Activated CD8-positive, alpha-beta memory T cell treated with anti-CD3 and anti-CD28 coated beads for 1 hour (primary cell): ENCODE measurements at places on chromosomes 16 and 17.

- DNase-seq, result no peak
Observed at GRCh38 chr16:66036184-66036583, 330.3 kb upstream of the CDH5 start.

DNA sequence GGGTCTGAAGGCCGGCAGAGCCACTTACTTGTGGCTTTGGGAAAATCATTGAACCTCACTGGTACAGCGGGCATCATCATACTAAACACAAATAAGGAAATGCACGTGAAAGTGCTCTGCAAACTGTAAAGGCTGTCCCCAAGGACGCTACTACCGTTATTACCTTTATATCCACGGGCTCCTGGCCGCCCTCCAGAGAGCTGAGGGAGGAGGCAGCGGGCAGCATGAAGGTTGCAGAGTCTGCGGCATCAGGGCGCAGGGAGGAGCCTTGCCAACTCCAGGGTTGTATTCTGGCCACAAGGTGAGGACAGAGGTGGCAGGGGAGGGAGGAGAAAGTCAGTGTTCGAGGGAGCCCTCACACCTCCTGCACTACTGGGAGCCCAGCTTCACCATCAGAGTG is 68.3 kb upstream of the GCSH start:
- no peak for DNase-seq

- no peak for DNase-seq
Observed at GRCh38 chr16:74321356-74321755, 24.7 kb downstream of the PSMD7 start.

DNA sequence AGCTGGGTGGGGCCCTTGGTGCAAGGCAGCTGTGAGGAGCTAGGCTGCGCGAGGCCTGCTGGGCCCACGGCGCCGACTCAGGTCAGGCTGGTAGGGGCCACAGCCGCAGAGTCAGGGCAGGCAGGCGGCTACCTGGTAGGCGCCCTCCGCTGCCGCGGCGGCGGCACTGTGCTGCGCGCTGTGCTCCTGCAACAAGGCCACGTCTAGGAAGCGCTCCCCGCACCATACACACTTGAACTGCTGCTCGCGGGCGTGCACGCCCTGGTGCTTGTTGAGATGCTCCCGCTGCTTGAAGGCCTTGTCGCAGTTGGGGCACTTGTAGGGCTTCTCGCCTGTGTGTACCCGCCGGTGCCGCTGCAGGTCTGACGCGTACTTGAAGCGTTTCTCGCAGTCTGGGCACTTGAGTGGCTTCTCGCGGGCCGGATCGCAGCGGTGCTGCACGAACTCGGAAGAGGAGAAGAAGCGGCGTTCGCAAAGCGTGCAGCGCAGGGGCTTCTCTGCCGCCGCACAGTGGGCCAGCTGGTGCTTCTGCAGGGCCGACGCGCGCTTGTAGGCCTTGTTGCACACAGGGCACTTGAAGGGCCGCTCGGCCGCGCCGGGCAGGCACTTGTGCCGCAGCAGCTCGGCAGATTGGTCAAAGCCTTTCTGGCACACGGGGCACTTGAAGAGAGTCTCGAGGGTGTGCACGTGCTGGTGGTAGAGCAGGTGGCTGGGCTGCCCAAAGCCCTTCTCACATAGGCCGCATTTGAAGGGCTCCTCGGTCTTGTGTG is 3.9 kb downstream of the ZNF319 start:
- no peak for DNase-seq

DNA sequence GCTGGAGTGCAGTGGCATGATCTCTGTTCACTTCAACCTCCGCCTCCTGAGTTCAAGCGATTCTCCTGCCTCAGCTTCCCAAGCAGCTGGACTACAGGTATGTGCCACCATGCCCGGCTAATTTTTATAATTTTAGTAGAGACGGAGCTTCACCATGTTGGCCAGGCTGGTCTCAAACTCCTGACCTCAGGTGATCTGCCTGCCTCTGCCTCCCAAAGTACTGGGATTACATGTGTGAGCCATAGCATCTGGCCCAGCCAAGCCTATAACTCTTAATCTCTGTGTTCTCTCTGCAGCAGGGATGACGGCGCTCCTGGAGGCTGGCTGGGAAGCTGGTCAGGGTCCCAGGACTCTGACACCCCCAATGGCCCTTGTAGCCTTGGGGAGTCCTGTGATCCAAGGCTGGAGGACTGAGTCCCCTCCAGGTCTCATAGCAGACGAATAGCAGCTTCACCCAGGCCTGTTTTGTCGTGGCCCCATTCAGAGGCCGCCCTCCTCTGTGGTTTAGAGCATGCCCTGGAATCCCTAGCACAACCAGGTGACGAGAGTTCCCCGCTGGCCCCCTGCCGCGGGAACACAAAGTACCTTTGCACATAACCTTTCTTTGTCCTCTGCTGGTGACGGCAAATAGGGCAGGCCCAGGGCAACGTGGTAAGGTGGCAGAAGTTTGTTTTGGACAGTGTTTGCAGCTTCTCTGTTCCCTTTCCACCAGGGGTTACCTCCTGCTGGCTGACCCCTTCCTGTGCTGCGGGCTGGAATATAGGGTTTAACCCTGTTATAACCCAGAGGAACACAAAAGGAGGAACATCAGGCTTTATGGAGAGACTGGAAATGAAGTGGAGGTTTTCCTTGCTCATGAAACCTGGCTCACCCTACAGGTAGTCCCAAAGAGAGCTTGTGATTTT is 43.0 kb upstream of the TOB1 start:
- DNase-seq, result no peak

DNA sequence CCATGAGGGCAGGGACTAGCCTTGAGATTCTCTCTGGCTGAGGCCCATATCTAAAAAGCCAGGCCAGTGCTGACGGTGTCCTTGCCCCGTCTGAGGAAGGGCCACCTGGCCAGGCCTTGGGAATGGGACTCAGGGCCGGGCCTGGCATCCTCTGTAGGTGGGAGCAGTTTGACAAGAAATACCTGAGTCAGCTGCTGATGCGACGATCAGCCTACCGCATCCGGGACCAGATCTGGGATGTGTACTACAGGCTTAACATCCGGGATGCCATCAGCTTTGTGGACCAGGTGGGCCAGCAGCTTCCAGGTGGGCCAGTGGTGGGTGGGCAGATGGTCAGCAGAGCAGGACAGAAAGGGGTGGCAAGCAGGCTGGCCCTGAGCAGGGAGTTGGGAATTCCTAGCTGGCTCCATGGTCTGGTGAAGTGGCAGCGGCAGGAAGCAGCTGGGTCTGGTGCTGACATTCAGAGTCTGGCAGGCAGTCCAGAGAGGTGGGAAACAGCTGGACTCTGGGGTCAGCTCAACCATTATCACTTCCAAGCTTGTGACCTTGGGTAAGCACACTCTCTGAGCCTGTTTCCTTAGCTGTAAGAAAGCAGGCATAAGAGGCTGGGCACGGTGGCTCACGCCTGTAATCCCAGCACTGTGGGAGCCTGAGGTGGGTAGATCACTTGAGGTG is 9.5 kb downstream of the SLC9A5 start:
- no peak for DNase-seq

DNA sequence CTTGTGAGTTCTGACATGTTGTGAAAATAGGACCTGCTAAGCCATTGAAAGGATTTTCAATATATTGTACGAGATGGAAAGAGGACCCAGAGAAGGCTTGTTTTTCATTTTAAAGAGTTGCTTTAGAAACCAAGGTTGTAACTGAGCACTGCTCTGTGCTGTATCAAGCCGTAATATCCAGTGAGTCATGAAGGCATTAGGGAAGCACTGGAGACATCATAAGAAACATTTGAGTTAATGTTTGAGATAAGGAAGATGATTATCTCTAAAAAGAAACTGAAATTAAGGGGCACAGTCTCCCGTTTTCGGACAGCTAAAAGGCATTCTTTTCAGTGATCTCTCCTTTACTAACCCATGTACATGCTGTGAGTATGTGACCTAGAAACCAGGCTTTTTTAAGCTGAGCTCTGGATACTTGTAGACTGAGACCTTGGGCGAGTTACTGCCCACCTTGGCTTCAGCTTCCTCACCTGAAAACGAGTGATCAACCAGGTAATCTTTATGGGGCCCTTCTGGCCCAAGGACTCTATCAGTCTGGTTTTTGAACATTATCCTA is 149.2 kb upstream of the TBX2 start:
- DNase-seq, result no peak

DNA sequence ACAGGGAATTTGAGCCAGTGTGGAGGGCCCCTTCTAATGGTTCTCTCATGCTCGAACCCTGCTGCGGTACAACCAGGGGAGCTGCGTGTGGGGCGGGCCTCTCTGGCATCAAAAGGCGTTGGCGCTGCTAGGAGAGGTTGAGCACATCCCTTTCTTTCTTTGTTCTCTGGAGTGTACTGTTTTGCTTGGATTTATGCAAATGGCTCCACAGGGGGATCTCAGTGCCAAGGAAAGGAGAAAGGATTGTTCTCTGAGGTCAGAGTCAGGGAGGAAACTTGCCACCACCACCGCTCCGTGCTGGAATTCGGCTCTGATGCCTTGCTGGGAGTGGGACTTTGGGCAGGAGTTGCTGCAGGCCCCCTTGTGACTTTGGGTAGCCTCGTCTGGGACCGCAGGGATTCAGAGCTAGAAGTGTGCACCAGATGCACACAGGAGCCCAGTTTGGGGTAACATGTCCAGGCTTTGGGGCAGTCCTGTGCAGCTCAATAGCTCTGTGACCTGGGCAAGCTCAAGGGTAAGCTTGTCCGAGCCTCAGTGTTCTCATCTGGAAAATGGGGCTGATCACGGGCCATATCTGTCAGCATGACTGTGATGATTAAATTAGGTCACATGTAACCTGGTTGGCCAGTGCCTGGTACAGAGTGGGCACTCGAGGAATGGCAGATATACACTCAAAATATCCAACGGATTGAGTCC is 353.0 kb upstream of the EEF2KMT start:
- no peak for DNase-seq

DNA sequence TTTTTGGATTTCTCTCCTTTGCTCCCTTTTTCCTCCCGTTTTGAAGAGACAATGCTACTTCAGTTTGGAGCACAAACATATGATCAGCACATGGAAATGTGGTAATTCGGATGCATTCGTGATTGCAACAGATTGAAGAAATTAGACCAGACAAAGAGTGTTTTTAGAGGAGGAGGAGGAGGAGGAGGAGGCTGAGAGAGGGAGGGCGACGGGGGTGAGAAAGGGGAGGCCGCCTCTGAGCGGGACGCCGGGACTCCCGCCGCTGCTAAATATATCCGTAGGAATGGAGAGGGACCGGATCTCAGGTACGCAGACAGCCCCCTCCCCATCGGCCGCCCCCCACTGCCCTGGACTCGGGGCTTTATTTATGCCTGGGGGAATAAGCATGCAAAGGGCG is 179.3 kb downstream of the SEC14L1 start:
- DNase-seq, result no peak

DNA sequence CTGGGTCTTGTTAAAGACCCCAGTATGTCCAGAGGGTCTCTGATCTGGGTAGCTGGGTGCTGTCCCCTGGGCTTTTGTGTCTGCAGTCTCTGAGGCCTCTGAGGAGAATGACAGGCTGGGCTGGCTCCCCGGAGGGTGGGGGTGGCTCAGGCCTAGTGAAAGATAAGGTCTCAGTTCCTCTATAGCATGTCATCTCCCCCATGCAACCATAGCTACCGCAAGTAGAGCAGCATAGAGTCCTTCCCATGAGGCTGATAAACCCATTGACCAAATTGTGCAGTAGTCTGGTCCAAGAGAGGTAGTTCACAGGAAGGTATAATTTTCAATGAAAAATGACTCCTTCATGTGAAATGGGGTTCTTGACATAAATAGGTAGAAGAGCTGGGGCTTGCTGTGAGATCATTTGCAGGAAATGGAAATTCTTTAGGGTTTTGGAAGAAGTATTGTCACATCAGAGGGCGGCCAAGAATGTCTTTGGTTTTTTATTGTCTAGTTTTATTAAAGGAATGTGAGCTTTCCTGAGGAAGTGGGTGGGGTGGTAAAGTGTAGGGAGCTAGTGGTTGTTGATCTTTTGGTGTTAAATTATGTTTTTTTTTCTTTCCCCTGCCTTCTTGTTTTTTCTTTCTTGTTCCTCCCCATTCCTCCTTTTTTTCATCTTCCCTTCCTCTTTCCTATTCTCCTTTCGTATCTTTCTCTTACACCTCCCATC is 21.0 kb downstream of the SLC7A6OS start:
- DNase-seq, result peak; percentile 35

DNA sequence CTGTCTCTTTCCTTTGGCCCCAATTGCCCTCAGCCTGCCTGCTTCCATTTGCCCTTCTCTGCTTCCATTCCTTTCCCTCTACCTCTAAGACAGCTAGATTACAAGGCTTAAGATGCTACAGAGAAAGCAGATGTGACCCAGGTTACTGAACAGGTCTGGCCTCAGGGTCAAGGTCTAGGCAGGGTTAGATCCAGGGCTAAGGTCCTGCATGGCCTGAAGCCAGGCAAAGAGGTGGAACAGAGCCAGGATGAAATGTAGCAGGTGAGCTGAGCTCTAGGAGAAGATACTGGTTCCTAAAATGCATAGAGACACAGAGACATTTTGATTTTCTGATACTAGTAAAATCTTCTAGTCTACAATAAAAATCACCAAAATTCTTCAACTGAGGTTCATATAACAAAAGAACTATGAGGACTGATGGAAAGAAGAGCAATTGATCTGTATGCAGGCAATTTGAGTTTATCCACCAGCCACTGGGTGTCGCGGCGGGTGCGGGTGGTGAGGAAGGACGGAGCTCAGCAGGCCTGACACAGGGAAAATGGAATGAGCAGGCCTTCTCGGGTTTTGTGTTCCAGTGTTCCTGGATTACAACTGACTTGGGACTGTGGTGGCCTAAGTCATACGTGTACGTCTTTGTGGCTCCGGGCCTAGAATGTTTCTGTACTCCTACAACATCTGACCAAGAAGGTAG is 95.9 kb downstream of the MYH10 start:
- DNase-seq, result no peak

DNA sequence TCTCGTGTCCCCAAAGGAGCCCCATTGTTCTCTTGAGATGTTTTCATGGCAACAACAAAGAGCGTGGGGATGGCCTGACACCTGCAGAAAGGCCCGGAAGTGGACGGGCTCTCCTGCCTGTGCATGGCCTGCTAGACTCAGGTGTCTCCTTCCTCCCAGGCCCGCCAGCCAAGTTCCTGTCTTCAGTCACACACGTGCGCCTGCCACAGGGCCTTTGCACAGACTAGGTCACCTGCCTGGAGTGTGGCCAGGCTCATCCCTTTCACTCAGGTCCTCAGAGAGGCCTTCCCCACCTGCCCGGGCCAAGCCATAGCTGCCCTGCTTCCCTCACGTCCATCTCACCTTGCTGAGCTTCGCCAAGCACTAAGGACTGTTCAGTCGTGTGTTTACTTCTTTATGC is 300.9 kb downstream of the FOXL1 start:
- no peak for DNase-seq

DNA sequence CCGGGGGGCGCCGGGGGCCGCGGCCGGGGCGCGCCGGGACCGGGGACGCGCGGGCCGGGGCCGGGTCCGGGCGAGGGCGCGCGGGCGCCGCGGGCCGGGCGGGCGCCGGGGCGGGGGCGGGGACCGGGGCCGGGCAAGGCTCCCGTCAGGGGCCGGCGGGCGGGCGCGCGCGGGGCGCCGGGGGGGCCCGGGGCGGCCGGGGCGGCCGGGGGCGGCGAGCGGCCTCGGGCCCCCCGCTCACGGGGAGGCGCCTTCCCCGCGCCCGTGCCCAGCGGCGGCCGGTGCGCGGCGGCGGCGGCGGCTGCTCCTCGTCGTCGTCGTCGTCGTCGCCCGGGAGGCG is 563 bp downstream of the ZCCHC14 start:
- no peak for DNase-seq

DNA sequence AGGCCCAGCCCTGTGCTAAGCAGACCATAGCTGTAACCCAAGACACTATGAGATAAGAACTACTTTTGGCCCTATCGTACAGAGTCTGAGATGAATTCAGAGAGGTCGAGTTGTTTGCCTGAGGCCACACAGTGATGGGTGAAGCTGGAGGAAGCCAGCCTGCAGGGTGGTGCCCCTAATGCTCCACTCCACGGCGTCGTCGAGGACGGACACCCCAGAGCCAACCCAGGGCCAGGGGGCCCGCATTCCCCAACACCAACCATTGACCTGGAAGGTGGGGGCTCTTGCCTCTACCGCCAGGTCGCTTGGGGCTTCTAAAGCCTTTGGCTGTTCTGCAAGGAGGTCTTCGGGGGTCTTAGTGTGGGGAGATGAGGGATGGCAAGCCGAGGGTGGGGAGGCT is 84.1 kb downstream of the IRF8 start:
- DNase-seq, result no peak
